ENCODE measurements at places on chromosomes 6 and 20.
A peak's percentile ranks its signal among the peaks of the same experiment; 100 is the strongest.

- DNase-seq = no peak
Measured at GRCh38 chr20:36018208-36018988, 50.0 kb downstream of the CNBD2 start.

GRCh38 chr6:72916906-72917305, 295.0 kb downstream of the KCNQ5 start:
- DNase-seq = peak; percentile 8

DNA sequence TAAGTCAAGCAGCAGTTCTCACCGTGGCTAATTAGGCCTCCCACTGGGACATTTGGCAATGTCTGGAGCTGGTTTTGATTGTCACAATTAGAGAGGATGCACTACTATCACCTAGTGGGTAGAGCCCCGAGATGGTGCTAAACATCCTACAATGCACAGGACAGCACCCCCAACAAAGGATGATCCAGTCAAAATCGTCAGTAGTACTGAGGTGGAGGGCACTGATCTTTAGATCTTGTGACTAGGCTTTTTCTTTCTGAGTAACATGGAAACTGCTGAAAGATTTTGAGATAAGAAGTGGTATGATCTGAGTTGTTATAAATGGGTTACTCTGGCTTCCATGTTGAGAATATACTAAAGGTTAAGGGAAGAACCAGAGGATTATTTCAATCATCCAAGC, 12.0 kb downstream of the UBD start:
- DNase-seq = no peak

DNA sequence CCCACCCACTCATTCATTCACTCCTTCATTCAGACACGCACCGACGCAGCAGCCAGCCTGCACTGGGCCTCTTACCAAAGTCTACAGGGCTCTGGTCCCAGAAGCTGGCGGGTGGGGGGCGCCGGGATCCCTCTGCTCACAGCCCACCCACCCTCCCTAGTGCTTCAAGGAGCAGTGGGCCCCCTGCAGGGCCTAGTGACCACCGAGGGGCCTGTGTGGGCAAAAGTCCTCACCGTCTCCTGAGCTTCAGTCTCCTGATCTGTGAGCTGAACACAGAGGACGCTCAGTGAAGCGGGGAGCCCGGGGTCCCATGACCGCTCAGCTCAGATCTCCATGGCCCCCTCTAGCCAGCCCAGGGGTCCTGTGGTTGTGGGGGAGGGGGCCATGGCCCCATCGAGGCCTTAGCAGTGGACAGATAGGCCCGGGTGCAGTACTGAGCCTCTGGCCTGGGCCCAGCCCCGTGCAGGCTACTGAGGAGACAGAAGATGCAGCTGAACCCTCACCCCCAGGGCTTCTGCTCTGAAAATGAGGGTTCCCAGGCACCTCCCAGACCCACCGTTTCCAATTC, 33.4 kb upstream of the MRGBP start:
- no peak for DNase-seq

GRCh38 chr6:70412252-70413113, 825 bp upstream of the FAM135A start:
- no peak for DNase-seq

DNA sequence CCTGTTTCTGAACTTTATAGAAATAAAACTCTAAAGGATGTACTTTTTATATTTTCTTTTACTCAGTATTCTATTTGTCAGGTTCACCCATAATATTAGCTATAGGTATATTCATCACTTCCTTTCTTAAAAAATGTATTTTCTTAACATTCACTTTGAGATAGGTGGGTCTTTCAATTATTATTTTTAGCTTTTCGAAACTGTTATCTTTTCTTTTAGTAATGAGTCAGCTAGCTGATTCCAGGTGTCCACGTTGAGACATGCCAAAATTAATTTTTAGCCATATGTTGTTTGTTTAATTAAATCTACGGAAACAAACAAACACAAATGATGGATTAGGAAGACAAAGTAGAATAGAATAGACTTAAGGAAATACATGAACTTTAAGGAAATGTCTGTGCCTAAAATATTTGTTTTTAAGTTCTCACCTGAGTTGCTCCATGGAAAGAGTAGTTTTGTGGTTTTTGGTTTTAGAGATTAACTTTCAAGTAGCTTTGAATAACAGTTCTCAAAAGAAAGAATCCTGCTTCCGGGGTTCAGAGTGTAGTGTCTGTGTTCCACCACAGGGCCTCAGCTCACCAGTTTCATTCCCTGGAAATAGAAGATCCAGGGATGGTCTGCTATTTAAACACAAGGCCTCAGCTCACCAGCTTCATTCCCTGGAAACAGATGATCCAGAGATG, 435.0 kb downstream of the HAO1 start:
- no peak for DNase-seq

DNA sequence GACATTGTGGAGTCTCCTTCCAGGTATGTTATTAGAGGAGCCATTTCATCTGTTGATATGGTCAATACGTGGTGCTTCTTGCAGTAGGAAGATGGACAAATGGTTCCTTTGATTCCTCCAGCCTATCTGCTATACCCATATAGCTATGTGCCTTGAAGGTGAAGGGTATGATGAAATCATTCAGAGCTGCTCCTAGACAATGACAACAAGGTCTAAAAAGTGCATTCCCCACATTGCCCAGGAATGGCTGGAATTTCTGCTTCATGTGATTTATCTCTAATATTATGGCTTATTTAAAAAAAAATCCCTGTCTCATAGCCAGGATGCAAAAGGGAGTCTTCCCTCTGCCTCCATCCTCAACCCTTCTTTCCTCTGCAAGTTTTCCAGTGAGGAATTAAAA, 14.1 kb downstream of the DAAM2 start:
- no peak for DNase-seq

DNA sequence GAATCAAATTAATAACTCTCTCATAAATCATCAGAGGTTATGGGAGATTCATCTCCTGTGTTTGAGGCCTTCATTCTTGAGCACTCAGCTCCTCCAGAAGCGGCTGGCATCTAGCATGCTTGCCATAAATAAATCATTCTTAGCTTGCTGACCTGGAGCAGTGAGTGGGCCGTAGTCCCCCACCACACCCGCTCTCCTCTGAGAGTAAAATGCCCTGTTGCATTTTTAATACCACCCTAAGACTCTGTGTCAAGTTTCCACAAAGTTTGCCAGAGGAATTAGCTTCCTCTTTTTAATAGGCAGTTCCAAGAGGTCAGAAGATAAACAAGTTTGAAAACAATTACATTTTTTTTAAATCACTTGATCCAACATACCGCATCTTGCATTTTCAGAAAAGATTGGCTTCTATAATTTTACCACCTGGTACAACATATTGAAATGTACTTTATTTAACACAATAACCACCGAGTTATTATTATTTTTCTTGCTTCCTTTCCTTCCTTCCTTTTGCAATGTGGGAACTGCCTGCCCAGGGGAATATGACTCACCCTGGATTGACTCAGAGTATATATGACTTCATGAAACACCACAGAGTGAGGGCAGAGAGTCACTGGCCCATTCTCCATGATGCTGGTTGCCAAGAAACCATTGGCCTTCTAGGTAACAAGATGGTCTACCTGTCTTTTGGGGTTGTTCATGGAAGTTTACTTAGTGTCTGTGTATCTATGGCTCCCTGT, 29.4 kb upstream of the CLIC5 start:
- DNase-seq = peak; percentile 84
